ENCODE measurements at places on chromosomes 3 and 15.

DNA sequence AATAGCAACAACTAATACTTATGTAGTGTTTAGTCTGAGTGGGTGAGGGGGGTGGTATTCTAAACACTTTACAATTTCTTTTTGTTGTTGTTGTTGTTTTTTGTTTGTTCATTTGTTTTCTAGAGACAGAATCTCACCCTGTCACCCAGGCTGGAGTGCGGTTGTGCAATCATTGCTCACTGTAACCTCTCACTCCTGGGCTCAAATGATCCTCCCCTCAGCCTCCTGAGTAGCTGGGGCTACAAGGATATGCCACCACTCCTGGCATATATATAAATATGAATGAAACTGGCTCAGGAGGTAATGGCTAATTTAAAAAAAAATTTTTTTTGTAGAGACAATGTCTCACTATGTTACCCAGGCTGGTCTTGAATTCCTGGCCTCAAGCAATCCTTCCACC, 19.1 kb downstream of the SPSB4 start:
- no peak for DNase-seq

GRCh38 chr3:150727653-150728502, 24.2 kb upstream of the ERICH6 start:
- no peak for DNase-seq

DNA sequence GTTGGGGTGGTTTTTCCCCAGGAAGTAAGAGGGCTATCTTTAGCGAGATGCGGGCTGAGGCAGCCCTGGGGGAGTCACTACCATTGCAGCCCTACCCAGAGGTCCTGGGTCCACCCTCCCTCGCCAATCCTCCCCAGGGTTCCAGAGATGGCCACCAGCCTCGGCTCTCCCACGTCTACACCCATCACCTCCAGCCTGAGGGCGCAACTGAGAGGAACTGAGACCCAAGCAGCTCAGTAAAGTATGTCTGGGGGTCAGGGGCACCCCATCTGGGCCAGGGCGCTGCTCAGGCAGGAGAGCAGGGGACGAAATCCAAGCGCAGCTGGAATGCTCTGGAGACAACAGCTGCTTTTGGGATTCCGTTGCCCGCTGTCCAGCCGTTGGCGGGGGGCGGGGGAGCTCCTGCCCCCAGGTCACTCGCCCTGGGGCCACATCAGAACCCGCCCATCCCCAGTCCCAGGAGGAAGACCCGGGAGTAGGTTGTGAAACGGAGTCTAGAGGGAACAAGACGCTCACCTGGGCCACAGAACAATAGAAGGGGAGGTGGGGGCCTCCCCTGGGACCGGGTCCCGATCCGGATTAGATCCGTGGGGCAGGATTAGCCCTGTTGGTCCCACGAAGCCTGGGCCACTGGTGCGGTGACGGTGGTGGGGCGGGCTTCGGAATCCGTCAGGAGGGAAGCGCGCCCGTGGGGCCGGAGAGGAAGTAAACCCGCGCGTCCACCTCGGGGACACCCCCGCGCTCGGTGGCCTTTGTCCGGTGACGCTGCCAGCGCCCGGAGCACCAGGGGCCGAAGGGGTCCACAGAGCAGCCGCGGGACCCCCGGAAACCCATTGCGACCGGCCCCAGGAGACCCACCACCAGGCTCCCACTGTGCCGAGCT, 1.4 kb upstream of the NDUFAF3 start:
- DNase-seq: no peak

DNA sequence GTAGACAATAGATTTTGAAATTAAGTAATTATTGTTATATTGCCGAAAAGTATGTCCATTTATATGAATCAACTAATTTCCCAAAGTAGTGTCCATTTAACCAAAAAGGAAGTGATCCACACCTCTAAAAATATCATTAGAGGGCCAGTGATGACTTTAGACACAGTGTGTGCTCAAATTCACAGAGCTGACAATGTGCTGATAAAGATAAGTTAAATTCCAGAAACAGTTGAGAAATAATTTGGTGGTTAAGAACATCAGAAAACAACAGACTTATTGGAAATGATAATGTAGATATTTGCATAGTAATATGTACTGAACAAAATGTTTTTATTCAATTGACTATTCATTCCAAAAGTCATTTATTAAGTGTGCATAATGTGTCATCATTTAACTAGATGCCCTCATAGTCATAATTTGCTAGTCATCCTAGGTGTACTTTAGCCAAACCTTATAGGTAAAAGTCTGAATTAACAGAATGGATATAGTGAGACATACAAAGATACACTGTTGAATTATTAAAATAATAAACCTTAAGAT, 230.2 kb upstream of the ADAMTS9 start:
- no peak for DNase-seq
